ENCODE measurements at places on chromosomes 12 and 14.

GRCh38 chr12:124715121-124715990 is 147.9 kb upstream of the NCOR2 start:
- DNase-seq: no peak

GRCh38 chr12:121802485-121802842 is 1.3 kb upstream of the SETD1B start:
- no peak for DNase-seq

GRCh38 chr14:31678421-31679249 is 117.4 kb downstream of the NUBPL start:
- DNase-seq: no peak

GRCh38 chr12:46149905-46150304 is 118.9 kb downstream of the SLC38A1 start:
- no peak for DNase-seq

- peak; percentile 1 for DNase-seq
These were observed 31.9 kb downstream of the USP15 start for GRCh38 chr12:62291864-62292760.

DNA sequence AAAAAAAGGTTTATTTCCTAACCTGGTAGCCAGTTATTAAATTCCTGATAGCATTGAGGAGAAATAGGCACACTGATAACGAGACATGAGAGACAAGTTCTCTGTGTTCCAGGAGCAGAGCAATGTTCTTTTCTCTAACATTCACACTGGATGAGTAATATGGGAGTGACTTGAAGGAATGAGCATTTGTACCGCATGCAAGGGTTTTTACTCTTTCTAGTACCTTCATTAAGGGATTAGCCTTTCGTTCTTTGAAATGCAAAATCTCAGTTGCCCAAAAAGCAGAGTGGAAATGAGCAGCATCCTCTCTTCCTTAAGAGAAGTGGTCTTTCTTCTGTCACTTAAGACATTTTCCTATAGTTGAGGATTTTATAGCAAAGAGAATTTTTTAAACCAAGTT is 54.7 kb downstream of the FGD4 start:
- DNase-seq: no peak

DNA sequence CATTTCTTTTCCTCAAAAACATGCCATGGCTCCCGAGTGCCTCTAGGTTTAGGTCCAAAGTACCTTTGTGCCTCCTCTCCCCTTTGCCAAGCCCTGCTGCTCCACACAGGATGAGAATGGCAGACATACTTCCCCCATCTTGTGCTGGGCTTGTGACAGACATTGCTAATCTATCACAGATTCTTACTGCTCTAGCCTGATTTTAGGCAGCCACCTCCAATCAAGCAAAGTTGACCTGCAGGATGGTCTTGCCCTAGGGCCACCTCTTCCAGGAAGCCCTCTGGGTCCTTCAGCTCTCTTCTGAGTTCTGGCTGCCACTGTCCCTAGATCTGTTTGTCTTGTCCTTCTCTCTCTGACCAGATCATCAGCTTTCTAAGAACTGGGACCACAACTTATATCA is 20.5 kb downstream of the FOXN4 start:
- no peak for DNase-seq

- DNase-seq: no peak
These were observed 31.5 kb downstream of the SYNDIG1L start for GRCh38 chr14:74394549-74394948.

DNA sequence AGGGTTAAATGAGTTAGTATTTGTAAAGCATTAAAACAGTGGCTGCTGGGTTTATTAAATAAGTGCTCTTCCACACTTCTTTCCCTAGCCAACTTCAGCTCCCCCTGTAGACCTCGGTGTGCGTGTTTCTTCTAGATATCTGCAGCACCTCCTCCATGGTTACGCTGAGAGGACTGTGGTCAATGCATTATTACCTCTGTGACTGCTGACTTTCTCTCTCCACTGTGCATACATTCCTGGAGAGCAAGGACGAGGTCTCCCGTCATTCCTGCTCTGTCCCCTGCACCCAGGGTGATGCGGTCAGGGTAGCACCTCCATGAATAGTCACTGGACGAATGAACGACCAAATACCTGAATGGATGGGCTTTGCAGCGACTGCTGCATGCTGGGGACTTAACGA is 44.6 kb downstream of the ZFP36L1 start:
- no peak for DNase-seq

DNA sequence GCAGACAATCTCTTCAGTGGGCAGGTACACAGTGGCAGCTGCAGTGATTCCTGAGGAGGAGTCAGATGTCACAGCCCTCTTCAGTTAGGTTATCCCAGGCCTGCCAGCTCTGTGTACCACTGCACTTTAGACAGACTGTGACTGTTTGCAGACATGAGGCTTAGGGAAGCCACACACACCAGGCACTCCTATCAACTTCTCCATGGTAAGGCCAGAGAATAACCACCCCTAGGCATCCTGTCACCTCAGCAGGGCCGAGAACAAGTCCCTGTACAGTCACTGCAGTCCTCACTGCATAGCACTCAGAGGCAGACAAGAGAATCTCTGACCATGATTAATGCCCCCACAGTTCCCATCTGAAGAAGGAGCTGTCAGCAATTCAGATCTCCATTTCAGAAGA is 296.5 kb downstream of the GALC start:
- DNase-seq: no peak

GRCh38 chr14:68897559-68898155 is 81.4 kb downstream of the ACTN1 start:
- DNase-seq: no peak

GRCh38 chr12:19688532-19688931 is 249.2 kb downstream of the AEBP2 start:
- no peak for DNase-seq

DNA sequence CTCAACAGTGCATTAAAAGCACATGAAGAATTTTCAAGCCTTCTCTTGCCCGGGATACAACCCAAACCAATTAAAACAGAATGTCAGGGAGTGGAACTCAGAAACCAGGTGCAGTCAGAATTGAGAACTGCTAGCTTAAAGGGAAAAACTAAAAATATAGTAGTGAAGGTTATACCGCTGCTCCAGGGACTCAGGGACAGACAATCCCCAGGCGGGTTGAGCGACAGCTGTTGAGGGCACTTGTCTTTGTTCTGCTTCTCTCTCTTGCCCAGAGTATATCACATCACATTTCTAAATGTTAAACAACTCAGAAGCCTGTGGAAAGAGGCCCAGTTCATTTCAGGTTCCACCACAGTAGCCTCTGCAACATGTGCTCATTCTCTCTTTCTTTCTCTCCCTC is 93.1 kb downstream of the SLC5A8 start:
- DNase-seq: no peak

- no peak for DNase-seq
These were observed 313.2 kb upstream of the DIO3 start for GRCh38 chr14:101247842-101248725.

DNA sequence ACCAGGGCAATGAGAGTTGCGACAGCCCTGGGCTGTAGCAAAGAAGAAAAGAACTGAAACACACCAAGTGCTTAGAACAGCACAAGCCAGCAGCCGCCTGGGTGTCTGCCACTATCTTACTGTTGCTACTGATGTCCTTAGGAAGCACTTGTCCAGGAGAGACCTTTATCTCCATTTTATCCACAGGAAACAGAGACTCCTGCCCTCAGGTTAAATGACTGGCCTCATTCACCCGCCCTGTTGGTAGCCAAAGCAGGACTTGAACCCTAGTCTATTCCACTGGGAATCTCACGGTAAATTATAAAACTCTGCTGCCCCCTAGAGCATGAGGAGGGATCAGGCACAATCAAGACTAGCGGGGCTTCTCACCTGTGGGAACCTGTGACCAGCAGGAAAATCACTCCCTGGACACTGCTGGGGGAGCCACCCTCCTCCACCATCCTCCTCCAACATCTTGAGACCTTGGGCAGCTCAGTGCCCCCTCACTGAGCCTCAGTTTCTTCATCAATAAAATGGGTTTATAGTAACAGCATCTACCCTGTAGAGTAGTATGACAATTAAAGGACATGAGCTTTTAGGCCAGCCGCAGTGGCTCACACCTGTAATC is 20.5 kb upstream of the TESC start:
- peak; percentile 71 for DNase-seq

GRCh38 chr12:68867606-68868005 is 59.6 kb downstream of the MDM2 start:
- DNase-seq: no peak

- no peak for DNase-seq
These were observed 266.5 kb downstream of the PAWR start for GRCh38 chr12:79424109-79424721.

DNA sequence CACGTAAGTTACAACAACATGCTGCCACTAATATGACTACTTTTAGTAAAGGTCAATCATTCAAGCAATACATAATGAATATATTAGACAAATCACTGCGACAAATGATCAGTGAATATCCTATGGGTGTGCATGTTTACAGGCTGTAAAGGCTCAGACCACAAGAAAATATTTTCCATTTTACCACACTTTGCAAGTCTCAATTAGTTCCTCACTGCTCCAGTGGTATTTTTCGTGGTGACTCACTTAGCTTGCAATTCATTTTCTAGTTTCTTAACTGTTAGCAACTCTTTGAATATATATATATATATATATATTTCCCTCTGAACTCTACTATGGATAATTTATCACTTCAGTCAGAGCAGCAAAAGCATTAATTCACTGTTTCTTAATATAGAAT is 96.9 kb downstream of the EML5 start:
- no peak for DNase-seq

DNA sequence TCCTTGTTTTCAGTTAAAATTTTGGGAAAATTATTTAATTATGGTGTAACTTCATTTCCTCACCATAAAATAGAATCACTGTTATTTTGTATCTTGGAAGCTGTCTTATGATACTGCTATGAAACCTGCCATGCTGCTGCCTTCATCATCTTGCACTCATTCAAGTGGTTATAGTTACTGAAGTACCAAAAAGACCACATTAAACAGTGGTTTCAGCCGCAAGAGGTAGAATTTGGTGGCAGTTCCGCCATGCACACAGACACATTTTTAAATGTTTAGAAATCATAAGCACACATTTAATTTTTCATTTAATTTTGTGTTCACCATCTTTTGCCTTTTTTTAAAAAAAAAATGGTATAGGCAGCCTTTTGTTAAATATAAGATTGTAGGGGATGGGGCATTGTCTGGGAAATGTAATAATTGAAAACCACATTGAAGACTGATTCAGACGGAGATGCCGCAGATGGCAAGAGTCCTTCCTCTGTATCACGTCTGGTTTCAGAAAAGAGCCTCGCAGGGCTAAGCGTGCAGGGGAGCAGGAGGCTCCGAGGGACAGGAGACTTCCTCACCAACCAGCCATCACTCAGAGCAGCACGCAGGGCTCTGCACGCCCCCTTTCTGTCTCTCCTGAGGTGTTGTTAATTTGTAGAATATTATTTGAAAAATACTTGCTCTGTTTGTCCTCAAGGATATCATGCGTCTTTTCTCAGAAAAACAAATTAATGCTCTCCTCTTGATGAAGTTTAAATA is 115.2 kb upstream of the PELI2 start:
- no peak for DNase-seq

- DNase-seq: no peak
These were observed 24.1 kb downstream of the PTGER2 start for GRCh38 chr14:52338051-52338681.

DNA sequence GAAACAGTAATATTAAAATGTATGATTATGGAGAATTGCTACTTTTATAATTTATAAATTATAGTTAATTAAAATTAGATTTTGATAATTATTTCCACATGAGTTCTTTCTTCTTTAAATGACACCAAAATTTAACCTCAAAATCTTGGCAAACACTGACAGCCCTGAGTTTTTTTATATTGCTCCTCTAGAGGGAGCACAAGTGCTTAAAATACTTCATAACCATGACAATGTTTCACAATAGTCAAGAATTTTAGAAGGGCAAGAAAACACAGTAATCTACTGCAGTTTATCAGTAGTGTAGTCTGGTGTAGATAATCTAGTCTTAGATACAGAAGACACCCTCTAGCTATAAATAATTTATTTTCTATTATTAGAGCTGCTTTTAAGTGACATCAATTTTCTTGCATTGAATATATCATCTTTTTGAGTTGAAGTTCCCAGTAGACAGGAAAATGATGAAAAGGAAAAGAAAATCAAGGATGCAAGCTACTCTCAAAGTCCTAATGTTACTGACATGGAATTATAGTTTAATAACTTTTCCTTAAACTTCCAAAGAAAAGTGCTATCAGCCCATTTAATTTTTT is 14.3 kb upstream of the PTGER2 start:
- DNase-seq: no peak

GRCh38 chr14:76695263-76695920 is 65.9 kb upstream of the VASH1 start:
- DNase-seq: no peak

GRCh38 chr12:132445884-132446632 is 43.9 kb upstream of the FBRSL1 start:
- DNase-seq: peak; percentile 77

DNA sequence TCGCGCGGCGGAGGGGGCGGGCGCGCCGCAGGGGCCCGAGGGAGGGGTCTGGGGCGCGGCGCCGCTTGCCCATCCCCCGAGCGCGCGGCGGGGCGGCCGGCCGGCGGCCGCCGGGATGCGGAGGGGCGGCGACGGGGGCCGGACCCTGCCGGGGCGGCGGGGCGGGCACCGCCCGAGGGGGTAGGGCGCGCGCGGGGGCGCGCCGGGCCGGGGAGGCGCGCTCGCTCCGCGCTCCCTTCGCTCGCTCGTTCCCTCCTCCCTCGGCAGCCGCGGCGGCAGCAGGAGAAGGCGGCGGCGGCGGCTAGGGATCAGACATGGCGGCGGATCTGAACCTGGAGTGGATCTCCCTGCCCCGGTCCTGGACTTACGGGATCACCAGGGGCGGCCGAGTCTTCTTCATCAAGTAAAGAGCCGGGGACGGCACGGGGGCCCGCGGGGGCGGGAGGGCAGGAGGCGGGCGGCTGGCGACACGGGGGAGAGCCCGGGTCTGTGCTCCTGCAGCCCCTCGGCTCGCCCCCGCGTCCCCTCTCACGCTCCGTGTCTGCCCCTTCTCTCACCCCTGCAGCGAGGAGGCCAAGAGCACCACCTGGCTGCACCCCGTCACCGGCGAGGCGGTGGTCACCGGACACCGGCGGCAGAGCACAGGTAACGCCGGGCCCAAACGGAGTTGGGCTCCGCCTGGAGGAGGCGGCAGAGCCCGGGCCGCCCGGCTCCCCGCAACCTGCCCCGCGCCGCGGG is at the start of gene PLEKHA5:
Gene PLEKHA5 (plus strand): TSS at position 248 of the 738 bp plus-strand sequence. CDS start 67 bp downstream, at position 315.
- DNase-seq: peak; percentile 82

DNA sequence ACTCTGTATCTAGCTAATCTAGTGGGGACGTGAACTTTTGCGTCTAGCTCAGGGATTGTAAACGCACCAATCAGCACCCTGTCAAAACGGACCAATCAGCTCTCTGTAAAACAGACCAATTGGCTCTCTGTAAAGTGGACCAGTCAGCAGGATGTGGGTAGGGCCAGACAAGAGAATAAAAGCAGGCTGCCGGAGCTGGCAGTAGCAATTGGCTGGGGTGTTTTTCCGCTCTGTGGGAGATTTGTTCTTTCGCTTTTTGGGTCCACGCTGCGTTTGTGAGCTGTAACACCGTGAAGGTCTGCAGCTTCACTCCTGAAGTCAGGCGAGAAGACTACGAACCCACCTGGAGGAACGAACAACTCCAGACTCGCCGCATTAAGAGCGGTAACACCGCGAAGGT is 76.5 kb downstream of the SPRING1 start:
- DNase-seq: no peak

- DNase-seq: no peak
These were observed 2.3 kb upstream of the AGAP2 start for GRCh38 chr12:57740656-57741412.
